ENCODE measurements at places on chromosomes 6 and 20.
A peak's percentile ranks its signal among the peaks of the same experiment; 100 is the strongest.

DNA sequence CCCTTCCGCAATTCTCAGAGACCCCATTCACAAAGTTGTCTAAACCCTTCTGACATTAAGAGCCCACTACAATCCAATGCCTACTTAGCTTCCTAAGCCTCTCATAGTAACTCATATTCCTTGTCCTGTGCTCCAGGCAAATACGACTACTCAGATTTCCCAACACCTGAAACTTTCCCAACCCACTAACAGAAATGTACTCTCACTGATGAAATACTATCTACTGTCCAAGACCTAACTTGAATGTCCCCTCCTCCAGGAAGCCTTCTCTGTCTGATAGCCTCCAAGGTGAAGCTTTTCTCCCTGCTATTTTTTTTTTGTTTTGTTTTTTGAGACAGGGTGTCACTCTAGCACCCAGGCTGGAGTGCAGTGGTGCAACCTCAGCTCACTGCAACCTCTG lies 30.4 kb downstream of the GPLD1 start:
- no peak for DNase-seq

DNA sequence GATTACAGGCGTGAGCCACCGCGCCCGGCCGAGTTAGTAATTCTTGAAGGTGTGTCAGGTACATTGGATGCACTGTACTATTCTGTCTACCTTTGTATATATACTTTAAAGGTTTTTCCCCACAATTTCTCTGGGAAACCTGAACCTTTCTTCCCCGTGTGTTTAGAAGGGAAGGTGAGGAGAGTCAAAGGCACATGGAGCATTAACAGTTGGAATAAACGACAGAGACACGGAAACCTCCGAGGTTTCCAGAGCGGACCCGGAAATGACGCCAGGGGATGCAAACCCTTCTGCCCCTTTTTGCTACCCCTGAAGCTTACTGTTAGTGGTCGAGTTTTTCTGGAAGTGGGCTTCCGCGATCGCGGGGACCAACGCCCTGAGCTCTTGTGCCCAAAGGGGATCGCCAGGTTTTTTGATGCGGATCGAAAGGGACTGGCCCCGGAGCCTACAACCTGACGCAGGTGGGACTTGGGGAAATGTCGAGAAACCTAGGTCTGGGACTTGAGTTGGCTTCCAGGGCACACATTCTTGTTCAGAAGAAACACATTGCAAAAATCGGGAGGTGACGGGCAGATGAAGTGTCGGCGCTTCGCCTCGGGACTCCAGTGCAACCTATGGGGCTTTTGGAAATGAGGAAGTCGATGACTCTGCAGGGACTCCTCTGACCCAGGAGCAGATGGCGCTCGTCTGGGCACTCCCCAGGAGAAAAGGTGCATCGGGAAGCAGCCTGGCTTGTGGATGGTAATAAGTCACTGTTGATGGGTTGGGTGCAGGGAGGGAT lies 218.2 kb downstream of the OR2B2 start:
- peak; percentile 11 for DNase-seq

DNA sequence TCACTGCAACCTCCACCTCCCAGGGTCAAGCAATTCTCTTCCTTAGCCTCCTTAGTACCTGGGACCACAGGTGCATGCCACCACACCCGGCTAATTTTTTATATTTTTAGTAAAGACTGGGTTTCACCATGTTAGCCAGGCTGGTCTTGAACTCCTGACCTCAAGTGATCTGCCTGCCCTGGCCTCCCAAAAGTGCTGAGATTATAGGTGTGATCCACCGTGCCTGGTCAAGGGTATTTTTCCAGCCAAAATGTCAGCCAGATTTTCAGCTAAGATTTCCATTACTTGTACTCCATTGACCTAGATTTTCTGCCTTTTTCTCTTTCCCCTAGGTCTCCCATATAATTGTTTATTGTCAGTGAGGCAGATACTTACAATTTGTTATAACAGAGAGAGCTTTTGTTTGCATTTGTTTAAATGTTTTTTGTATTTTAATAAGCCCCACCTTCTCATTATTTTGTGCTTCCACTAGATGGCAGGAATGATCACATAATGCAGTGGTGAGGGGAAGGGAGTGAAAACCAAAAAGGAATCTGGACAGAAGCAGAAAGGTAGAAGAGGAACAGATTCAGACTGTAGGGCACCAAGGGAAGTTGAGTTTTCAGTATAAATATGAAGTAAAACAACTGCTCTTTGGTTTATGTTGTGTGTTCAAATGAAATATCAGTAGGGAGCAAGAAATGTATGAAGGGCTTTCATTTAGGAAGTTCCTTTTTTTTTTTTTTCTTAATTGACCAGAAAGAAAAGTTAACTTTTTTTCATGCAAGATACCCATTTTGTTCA lies 29.7 kb downstream of the RPF2 start:
- peak; percentile 40 for DNase-seq

- DNase-seq, result no peak
These were observed 53.8 kb downstream of the PKIB start for GRCh38 chr6:122663981-122664380.

- DNase-seq, result no peak
These were observed 7.6 kb upstream of the KCNK16 start for GRCh38 chr6:39330057-39330456.

- DNase-seq, result no peak
These were observed 148.6 kb downstream of the LRRC1 start for GRCh38 chr6:53943395-53943794.

DNA sequence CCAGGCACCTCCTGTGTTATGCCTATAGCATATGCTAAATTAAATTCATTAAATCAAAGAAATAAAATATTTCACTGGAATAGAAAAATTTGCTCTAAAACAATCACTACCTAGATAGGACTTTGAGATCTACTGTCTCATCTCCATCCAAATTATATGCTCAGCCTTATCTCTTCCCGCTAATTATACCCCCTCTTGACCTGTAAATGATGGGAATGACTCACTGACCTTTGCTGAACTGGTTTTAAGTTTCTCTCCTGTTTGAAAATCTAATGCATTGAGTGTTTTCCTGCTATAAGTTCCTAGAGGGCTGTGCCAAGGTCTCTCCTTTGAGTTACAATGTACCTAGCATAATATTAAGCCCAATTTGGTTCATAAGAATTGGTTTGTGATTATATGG lies 110.1 kb downstream of the BMP2 start:
- DNase-seq, result no peak
